ENCODE measurements at places on chromosomes 3 and 15.

DNA sequence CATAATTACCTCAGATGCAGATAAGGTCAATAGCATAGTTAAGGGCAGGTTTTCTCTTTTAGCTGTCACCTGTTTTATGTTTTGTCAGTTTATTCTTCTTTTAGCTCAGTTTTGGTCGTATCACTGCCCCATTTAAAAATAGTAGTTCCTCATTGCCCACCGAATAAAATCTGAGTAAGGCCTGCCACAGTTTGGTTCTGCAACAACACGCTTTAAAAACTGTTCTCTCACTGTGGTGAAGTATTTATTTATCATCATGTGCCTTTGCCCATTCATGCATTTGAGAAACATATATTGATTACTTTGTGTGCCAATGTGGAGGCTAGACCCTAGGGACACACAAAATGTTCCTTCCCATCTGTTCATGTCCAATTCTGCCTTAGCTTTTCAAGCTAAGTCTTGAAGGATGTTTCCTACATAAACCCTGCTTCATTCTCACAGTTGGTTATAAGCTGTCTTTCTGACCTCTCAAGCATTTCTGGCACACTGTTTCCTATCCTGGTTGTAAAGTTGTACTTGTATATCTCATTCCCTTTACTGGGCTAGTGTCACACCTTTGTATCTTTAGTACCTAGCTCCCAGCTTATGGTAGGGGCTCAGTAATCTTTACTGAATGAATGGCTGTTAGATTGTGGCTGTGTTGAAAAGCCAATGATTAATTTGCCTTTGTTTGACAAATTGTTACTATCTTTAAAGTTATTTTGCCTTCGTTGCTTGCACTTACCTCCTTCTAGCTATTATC is 23.9 kb downstream of the AKAP13 start:
- no peak for DNase-seq

DNA sequence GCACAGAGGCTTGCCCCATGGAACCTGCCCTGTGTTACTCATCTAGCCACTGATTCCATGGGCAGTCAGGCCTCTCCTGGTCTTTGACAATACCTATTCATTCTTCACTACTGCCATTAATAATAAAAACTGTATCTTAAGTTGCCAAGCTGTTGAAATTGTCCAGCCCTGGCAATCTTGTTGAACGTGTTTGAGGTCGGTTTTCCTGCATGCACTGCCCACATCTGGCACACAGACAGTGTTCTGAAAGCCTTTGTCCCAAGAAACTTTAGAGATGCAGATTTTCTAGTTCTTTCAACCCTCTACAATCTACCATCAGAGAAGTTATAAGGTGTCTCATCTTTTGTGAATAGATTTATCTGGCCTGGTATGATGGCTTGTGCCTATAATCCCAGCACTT is 567.2 kb upstream of the NECTIN3 start:
- no peak for DNase-seq

DNA sequence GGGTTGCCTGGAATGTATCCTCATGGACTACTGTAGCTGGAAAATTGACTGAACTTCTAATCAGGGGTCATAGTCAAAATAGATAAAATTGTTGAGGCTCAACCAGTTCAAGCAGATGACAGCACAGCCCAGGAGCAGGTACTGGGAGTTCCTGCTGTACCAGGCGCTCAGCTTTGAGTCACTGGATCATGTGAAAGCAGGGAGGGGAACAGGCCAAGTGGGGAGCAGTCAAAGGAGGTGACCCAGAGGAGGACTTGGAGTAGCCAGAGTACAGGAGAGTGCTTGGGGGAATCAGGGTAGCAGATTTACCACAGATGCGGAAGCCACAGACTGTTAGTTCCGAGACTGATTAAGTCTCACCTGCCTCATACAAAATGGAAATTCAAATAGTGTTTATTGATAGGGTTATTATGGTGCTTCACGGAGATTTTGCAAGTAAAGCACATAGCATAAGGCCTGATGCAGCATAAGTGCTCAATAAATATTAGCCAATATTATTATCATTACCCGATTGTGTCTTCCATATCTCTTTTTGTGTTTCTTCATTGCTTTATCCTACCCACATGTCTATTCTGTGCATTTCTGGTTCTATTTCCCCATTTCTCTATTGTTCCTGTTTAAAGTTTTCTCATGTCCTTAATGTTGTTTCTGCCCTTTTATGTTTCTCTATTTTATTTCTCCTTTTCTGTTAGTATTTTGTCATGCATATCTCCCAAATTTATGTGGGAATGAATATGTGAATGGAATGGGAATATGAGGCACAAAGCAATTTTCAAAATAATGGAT is 369.2 kb upstream of the MCTP2 start:
- no peak for DNase-seq

- DNase-seq = no peak
Observed at GRCh38 chr15:57245130-57245529, 131.2 kb upstream of the CGNL1 start.

DNA sequence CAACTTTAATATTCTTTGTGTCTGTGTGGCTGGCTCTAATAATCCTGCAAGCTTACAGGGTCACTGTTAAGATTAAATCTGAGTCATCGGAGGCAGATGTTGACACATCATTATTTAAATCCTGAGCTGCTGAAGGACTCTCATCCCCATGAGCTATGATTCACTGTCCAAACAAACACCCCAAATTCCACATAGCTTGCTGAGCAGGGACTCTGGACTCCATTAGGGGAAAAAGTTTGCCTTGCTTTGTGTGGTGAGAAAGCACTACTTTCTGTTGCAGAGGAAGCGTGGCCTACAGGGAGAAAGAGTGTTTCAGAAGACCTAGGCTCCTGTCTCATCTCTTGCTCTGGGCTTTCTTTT is 213.7 kb downstream of the PDCD6IP start:
- no peak for DNase-seq

Measured in esophagus squamous epithelium (tissue), 5 donors.